ENCODE measurements at places on chromosomes 5 and 9.

DNA sequence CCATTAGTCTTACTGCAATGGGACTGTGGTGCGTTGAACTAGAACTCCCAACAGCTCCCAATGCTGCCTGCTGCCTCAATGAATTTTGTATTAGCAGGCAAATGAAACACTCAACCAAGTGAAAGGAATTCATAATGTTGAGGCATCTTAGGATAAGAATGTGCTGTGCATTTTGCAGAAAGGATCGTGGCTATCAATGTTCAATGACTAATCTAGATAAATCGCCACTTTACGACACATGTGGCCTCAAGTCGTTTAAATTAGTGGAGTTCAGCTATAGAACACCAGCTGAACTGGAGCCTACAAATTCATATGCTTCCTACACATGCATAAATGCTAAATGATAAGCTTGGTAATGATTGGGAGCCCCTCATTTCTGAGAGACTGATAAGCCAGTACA, 318.4 kb downstream of the PSAT1 start:
- DNase-seq = no peak

DNA sequence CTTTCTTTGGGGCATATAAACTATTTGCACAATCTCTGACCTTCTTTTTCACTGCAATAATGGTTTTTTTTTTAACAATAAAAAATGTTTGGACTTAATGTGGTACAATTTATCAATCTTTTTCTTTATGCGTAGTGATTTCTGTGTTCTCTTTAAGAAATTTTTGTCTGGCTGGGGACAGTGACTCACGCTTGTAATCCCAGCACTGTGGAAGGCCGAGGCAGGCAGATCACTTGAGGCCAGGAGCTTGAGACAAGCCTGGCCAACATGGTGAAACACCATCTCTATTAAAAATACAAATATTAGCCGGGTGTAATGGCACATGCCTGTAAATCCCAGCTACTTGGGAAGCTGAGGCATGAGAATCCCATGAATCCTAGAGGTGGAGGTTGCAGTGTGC, 72.3 kb downstream of the STK32A start:
- DNase-seq = no peak

GRCh38 chr5:136251502-136252169, 58.7 kb upstream of the SMIM32 start:
- no peak for DNase-seq

DNA sequence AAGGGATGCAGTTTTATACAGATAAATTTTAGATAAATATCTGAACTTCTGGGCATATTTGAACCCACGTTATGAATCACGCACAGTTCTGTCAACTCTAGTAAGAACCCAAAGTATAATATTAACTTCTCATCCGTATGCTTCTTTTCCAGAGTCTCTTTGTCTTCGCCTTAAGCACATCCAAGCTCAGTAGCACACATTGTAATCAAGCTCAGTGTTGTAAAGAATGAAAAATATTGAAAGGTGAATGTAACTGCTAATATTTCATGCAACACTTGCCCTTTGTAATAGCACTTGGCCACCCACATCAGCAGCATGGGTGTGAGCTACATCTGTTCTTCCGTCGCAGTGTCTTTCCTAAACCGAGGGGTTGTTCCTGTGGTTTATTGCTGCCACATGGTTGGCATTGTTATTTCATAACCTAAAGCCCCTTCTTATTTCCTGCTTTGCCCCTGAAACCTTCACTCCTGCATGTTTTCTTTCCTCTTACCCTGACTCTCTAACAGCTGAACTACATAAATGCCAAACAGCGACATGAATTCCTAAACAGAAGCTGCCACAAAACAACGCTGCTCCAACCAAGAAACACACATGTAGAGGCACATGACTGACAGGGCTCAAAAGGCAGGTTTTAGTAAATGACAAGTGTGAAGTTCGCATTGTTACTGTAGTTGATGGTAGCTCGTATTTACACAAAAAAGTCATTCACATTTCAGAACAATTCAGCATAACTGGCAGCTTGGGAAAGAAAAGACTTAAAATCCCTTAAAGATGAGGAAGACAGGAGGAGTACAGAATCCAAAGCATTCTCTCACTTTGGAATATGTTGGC, 190.1 kb upstream of the MEF2C start:
- no peak for DNase-seq

DNA sequence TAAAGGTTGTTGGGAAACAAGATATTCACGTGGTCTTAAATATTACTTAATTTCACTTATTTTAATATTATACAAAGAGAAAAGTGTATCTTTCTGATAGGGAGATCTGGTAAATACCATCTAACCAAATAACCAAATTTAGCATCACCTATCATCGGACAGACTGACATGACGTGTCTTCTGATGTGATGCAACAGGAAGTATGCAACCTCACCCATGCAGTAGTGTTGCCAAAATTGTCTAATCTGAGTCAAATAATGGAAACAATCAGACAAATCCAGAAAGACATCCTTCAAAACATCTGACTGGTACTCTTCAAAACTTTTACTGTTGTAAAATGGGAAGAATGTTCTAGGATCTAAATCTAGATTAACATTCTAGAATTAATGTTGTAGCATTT, 148.0 kb downstream of the FGF1 start:
- DNase-seq = no peak

DNA sequence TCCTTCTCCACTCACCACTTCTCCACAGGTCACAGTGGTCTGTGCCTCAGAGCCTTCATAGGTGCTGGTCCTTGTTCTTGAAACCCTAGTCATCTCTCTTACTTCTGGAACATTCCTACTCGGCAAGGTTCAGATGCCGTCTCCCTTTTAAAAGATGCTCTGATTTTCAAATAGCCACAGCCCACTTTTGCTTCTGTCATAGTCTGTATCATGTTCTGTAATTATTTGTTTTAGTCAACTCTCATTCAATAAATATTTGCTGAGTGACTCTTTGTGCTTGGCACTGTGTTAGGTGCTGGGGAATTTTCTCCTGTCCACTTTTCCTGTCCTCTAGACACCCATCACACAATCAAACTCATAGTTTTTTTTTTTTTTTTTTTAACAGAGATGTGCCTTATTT, 181.3 kb upstream of the IL12B start:
- no peak for DNase-seq

- DNase-seq = no peak
Observed at GRCh38 chr5:172303572-172304335, 20.2 kb upstream of the UBTD2 start.

DNA sequence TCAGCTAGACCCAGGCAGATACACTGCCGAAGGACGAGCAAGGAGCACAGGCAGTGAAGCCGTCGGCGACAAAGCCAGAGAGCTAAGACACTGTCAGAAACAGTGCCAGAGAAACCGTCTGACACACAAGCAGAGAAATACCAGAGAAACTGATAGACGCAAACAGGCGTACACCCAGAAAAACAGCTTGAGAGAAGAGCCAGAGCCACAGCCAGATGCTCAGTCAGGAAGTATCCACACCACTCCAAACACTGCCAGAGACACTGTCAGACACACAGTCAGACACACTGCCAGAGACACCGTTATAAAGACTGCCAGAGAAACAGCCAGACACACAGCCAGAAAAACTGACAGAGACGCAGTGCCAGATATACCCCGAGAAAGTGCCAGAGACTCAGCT, 19.1 kb downstream of the CNTFR start:
- DNase-seq = no peak

DNA sequence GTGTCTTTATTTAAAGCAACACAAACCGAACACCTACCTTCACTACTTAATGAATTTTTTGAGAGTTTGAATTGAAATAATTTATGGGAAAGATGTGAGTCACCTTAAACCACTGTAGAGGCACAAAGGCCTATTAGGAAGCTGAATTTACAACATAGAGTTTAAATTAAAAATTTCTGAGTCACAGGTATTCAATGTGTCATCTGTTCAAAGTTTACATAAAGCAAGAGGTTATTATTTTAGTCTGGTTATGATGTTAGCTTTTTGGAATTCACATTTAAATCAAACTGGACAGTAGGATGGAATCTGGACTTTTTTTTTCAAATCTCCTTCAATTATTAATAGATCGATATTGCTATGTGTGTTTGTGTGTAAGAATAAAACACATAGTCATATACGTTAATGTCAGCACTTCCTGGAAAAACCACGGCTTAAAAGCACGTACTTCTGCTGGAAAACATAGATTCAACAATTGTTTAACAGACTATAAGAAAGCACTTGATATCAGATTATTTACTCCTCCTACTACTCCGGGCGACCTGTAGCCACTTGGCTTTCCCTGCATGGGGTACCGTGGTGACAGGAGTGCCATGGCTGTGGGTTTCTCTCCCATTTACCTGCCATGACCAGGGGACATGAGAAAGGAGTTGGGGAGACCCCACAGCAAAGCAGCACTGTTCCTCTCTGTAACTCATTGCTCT, 638.6 kb downstream of the SEMA5A start:
- DNase-seq = no peak

- peak; percentile 93 for DNase-seq
Observed at GRCh38 chr9:134407121-134407779, 81.0 kb downstream of the RXRA start.

- DNase-seq = no peak
Observed at GRCh38 chr9:4316409-4316808, 16.5 kb upstream of the GLIS3 start.

- DNase-seq = no peak
Observed at GRCh38 chr5:91272858-91273257, 110.3 kb downstream of the ARRDC3 start.

DNA sequence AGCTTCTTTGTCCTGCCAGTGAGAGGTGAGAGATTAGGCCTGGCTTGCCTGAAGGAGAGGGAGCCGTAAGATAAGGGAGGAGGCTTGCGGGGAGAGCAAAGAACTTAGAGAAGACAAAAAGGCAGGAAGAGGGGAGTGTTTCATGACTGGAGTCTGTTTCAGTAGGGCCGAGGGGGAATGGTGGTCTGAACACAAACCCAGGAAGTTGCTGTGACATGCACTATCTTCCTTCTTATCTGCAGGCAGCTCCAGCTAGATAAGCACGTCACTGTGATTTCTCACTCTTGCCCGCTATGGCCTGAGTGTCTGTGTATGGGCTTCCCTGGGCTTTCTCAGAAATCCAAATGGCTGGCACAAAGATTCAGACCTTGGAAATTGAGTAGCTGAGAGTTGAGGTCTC, 307.5 kb upstream of the CLINT1 start:
- DNase-seq = no peak

GRCh38 chr9:26892251-26893029, at the start of gene CAAP1:
CAAP1 (minus strand) TSS chr9:26892802; CDS start chr9:26892715, 87 bp downstream.
- DNase-seq = peak; percentile 93

All from midbrain (tissue), 1 donor.